ENCODE measurements at places on chromosomes 13 and 19.

- no peak for DNase-seq
Observed at GRCh38 chr19:6238643-6239281, 41.0 kb downstream of the MLLT1 start.

- DNase-seq = no peak
Observed at GRCh38 chr19:3547767-3548282, 8.9 kb downstream of the TEKTIP1 start.

- no peak for DNase-seq
Observed at GRCh38 chr13:44211704-44212346, 161.8 kb upstream of the SERP2 start.

DNA sequence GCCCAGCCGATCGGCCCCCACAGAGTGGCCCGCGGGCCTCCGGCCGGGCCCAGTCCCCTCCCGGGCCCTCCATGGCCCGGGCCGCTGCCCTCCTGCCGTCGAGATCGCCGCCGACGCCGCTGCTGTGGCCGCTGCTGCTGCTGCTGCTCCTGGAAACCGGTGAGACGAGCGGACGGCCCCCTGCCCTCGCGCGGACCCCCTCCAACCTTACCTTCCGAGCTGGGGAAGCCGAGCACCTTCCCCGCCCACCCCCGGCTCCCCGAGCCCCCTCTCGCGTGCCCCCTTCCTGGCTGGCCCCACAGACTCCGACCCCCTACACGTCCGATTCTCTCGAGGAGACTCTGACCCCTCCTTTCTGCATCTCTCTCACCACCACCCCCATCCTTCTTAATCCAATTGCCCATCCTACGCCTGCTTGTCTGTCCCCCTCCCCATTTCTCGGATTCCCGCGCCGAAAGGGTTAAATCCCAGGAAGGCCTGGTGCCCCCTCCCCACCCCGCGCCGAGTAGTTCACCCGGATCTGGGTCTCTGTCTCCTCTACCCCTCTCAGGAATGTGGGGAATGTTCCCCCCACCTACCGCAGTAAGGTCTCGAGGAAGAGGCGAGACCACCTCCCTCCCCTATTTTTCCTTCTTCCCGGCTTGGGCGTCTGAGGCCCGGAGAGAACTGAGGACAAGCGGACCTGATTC lies 502 bp downstream of the NECTIN2 start:
- DNase-seq = no peak

DNA sequence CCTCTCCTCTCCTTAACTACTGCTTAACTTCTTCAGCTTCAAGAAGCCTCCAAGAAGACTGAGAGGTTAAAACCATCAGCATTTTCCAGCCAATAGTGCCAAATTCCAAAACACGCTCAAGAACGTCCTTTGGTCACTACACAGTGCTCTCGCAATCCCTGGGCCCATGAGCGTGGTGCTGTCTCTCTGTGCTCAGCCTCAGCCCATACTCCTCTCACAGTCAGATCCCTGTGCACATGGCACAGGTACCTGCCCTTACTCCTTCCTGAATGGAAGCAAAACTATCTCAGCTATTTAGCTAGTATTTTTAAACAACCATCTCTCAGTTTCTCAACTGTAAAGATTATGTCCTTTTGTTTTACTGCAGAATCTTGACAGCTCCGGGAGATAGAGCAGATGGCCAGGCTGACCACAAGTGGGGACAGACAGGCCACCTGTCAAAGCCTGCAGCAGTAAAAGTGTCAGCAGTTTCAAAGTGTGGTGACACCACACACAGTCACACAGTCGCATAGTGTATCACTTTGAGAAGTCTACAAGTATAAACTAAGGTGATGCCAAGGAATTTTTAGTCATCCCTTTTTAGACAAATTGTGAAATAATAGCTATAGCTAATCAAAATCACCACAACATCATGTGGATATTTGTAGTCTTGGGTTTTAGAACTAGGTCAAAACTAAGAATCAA lies 35.7 kb downstream of the DZIP1 start:
- DNase-seq = no peak

DNA sequence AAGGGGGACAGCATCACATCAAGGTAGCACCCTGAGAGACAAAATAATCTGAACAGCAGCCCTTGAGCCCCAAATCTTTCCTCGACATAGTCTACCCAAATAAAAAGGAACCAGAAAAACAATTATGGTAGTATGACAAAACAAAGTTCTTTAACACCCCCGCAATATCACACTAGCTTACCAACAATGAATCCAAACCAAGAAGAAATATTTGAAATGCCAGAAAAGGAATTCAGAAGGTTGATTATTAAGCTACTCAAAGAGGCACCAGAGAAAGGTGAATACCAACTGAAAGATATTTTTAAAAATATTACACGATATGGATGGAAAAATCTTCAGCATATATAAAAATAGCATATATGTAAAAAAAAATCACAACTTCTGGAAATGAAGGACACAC lies 252.9 kb upstream of the SLITRK6 start:
- no peak for DNase-seq

DNA sequence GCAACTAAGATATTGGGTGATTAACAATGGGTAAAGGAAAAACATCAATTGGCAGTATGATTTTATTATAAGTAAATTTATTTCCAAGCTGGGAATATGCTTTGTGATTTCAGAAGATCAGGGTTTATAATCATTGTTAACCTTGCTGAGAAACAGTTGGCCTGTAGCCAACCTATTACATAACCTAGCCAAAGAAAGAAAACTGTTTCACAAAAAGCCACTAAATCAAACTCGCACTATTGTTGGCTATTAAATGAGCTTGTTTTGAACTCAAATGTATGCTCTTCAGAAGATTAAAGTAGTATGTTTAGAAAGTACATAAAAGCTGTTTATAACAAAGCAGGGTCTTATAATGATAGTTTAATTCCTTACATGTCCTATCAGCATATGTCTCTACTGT lies 151.7 kb downstream of the LHFPL6 start:
- DNase-seq = no peak

GRCh38 chr19:2717638-2718541 lies 3.3 kb downstream of the DIRAS1 start:
- no peak for DNase-seq

DNA sequence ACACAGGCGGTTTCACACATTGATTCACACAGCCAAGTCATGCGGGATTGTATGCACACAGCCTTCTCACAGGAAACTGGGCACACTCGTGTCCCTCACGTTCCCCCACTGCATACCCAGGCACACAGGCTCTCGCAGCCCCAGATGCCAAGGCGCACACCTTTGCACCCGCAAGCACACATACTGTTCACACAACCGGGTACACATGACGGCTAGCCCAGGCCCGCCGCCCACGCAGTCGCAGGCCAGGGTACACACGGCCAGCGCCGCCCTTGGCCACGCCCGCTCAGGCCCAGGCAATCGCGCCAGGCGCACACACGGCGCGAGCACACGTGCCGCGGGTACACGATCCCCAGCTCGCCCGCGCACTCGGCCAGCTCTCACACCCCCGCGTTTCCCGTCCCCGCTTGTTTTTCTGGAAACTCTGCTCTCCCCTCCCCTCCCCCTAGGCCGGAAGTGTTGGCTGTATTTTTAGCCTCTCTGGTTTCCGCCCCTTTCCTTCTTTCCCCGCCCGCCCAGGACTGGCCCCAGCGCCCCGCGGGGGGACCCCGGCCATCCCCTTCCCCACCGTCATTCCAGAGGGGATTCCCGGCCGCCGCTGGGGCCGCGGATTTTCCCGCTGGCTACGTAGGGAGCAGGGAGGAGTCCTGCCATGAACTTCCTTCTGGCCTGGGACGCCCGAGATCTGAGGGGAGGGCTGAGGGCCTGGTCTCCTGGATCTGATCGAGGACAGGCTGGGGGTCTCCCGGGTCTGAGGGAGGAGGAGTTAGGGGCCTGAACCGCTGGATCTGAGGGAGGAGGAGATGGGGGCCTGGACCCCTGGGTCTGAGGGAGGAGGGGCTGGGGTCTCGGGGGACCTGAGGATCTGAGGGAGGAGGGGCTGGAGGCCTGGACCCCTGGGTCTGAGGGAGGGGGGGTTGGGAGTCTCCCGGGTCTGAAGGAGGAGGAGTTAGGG lies 4.0 kb upstream of the ZFP36 start:
- peak; percentile 100 for DNase-seq

DNA sequence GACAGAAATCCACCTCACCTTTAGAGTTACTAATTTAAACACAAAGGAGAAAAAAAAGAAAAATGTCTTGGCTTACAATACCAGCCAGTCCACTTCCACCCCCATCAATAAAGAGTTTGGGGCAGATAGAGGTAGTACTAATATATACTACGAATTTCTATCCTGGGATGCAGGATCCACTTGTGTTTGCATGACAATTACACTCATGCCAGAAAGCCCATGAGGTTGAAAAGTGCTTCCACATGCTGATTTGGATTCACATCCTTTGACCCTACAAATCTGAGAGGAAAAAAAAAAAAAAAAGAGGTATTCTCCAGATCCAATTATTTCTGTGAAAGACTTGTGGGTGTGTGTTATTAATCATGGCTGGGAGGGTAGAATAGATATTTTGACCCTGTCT lies 335.2 kb downstream of the SLITRK1 start:
- DNase-seq = no peak

GRCh38 chr13:20475927-20476691 lies 49.5 kb downstream of the CRYL1 start:
- no peak for DNase-seq

DNA sequence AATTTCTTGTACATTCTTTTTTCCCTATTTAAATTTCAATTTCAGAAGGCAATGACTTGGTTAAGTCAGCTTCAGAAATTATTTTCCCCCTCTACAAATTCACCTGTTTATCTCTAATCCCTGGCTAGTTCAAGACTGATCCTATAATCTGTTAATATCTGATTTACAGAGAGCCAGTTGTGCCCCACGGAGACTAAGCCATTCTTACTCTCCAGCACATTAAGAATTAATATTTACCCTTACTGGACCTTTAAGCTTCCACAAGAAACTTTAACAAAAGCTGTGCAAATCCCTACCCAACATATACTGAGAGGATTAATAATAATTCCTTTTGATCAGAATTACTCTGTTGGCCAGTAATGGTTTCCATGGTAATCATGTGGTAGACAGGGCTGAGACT lies 786.2 kb downstream of the PCDH9 start:
- no peak for DNase-seq

GRCh38 chr13:106696140-106696539 lies 128.2 kb upstream of the ARGLU1 start:
- DNase-seq = no peak

DNA sequence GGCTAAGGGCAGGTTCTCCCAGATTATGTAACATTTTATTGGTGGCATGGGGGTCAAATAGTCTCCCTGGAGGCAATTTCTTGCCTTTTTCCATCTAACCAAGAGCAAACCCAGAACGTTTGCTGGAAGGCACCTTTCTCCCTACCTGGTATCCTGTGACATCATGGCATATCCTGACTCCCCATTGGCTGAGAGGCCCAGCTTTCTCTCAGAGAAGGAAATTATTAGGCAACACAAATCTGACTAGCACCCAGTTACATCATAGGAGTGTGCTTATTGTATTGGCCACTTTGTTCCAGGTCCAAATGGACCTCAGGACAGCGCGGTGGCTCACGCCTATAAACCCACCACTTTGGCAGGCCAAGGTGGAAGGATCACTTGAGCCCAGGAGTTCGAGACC lies 13.0 kb downstream of the NTN5 start:
- DNase-seq = no peak

DNA sequence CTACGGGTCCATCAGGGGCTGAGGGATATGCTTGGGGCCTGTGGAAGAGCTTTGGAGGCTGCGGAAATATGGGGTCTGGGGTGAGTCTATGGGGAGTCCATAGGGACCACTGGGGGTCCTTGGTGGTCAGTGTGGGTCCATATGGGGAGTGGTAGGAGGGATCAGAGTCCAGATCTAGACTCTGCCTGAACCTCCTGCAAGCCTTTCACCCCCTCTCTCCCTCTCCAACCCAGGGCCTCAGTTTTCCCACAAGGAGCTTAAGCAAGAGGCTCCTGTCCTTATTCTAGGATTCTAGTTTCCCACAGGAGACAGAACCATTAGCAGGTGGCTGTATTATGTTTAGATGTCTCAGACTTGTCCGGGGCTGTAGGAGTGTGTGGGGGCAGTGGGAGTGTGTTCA lies 161.9 kb upstream of the TSHZ3 start:
- no peak for DNase-seq

DNA sequence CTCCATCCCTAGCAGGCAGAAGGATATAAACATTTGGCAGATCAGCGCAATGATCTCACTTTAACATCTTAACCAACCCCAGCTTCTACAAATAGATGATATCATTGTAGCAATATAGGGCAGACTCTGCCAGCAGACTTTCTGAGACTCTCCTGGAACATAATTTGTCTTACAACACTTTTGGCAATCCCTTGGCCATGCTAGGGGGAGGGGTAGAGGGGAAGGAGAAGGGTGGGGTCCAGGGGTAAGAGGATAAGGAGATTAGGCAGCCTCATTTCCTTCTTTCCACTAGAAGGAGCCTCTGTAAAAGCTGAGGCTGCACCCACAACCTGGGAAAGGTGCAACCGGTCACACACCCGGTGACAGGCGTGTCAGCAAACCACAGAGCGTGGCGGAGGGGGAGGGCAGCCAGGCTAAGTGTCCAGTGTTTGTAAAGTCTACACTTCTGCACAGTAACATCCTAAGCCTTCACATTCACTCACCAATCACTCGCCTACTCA lies 8.7 kb upstream of the UBAC2 start:
- no peak for DNase-seq

DNA sequence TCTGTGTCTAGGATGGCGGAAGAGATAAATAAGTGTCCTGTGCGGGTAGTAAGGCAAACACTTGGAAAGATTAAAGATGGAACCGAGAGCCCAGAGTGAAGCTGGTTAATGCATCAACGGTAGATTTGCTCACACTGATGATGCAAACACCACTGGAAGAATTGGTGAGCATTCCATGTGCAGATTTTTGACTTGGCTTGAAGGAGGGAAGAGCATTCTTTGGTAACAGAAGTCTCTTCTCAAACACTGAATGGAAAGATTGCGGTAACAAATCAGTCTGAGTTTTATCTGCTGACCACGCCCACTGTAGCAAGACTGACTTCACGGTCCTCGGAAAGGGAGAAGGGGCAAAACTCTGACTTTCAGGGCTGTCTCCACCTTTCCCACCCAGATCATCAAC lies 112.5 kb downstream of the COL4A1 start:
- DNase-seq = no peak

GRCh38 chr19:54659300-54659699 lies 3.5 kb upstream of the LILRB4 start:
- DNase-seq = no peak

DNA sequence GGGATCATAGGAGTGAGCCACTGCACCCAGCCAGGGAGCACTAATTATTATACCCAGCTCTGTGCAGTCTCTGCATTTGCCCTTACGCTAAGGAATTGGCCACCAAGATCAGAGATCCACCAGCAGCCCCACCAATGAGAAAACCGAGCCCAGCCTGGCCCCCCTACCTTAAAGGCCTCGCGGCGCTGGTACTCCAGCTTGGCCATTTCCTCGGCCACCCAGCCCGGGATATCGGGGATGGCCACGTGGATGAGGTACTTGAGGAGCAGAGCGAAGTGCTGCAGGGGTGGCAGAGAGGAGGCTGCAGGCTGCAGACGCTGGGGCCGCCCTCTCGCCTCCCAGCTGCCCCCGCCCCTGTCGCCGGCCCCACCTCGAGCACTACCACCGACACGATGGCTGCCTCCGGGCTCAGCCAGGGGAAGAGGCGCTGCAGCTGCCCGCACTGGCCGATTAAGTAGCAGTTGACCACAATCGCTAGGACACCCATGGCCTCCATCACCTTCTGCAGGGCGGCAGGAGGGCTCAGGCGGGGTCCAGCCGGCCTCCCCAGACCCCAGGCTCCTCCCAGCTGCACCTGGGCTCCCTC lies 7.5 kb downstream of the ANO8 start:
- no peak for DNase-seq

GRCh38 chr19:2841855-2842574 lies 740 bp downstream of the ZNF555 start:
- no peak for DNase-seq

Data from Panc1 (cell line).